NCI-H1417 (cell line): ENCODE measurements at places on chromosomes 12 and 14.

DNA sequence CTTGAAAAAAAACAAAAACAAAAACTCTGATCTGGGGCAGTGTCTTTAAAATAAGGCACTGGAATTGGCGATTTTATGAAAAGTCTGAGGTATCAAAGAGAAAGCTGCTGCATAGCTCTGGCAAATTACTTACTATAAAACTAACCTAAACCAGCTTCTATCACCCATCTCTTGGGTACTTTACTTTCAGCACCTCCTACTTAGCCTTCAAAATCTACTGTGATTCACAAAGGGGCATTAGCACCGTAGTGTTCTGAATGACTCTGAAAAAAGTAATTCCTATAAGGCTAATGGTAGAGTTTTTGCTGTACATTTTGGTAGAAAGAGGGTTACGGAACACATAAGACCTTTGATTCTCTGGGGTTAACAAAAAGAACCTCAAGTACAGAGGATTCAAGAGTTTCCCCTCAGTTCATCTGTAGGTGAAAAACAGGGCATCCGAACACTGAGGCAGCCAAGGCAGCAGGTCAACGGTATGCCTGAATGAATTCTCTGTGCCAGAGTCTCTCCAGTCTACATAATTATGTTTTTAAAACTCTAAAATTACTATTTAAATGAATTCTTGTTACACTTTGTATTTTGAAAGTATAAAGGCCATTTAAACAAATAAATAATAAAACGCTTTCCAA lies 101.5 kb downstream of the ELK3 start:
- no peak for DNase-seq

GRCh38 chr12:71233083-71233482 lies 75.3 kb upstream of the TSPAN8 start:
- no peak for DNase-seq

- DNase-seq, result no peak
Measured at GRCh38 chr12:50914872-50915484, 37.4 kb upstream of the HIGD1C start.

DNA sequence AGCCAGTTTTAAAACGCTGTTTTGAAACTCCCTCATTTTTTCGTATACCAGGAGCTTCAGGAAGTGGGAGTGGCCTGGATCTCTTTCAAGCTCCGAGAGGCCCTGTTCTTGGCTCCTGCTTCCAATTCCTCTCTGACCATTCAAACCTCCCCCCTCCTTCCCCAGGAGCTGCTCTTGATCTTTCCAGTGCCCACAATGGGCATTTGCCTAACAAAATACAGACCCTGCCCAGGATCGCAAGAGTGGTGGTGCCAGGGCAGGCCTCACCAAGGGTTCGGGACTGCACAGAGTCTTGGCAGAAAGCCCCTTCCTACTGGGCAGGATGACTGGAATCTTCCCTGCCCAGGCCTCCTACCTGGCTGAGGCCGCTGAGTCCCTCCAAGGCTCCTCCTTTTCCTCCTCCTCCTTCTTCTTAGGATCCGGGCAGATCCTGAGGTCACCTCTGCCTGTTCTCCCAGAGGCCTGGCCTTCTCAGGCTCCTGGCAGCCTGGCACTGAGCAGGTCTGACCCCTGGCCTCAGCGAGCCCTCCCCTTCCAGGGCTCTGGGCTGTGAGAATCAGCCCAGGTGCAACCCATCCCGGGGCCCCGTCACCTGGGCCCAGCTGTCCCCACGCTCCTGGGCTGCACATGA lies 46.9 kb upstream of the NOS1 start:
- DNase-seq, result peak; percentile 12

GRCh38 chr14:57652769-57653168 lies 159.1 kb upstream of the CCDC198 start:
- no peak for DNase-seq

GRCh38 chr12:92827836-92828431 lies 101.2 kb downstream of the EEA1 start:
- DNase-seq, result peak; percentile 52

DNA sequence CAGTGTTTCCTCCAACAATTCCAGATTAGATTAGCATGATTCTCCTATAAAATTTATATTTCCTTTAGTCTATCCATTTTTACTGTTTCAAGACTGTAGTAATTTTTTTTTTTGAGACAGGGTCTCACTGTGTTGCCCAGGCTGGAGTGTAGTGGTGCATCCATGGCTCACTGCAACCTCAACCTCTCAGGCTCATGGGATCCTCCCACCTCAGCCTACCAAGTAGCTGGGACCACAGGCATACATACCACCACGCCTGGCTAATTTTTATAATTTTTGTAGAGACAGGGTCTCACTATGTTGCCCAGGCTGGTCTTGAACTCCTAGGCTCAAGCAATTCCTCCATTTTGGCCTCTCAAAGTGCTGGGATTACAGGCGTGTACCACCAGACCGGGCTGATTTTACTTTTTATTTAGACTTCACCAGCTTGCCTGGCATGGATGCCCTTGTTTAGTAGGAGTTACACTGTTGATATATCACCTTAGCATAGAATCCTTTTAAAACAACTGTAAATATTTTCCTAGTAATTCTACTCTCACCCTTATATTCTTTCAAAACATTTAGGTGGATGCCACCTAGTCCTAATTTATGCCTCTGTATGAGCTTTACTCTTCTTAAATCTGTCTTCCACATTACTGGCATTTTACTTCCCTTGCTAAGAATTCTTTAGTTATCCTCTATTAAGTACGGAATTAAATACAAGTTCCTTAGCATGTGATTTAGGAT lies 55.8 kb upstream of the LIMA1 start:
- no peak for DNase-seq

DNA sequence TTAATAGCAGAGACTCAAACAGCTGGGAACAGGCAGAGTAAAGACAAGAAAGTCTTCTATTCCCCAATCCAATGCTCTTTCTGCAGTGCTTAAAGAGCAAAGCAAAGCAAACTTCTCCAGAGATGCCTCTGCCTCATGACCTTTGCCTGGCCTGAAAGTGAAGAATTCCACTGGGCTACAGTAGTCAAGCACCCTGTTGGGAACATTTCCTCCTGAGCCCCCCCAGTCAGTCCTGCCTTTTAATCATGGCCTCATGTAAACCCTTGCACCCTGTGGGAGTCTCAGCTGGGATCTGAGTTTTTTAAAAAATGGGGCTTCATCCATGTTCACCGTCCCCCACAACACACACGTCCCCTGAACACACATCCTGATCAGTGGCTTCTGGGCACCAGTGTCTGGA lies 62.7 kb upstream of the TSPAN11 start:
- no peak for DNase-seq

DNA sequence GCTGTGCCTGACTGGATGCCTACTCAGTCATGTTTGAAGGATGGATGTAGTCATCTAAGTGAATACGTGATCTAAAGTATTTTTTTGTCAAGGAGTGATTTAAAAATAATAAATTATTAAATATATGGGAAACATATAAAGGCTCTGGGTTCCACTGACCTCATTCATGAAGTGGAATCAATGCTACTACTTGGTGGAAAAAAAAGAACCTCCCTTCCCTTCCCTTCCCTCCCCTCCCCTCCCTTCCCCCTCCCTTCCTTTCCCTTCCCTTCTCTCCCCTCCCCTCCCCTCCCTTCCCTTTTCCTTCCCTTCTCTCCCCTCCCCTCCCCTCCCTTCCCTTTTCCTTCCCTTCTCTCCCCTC lies 162.7 kb downstream of the ESRRB start:
- DNase-seq, result no peak

- DNase-seq, result no peak
Measured at GRCh38 chr14:30907659-30908057, 33.3 kb downstream of the COCH start.

DNA sequence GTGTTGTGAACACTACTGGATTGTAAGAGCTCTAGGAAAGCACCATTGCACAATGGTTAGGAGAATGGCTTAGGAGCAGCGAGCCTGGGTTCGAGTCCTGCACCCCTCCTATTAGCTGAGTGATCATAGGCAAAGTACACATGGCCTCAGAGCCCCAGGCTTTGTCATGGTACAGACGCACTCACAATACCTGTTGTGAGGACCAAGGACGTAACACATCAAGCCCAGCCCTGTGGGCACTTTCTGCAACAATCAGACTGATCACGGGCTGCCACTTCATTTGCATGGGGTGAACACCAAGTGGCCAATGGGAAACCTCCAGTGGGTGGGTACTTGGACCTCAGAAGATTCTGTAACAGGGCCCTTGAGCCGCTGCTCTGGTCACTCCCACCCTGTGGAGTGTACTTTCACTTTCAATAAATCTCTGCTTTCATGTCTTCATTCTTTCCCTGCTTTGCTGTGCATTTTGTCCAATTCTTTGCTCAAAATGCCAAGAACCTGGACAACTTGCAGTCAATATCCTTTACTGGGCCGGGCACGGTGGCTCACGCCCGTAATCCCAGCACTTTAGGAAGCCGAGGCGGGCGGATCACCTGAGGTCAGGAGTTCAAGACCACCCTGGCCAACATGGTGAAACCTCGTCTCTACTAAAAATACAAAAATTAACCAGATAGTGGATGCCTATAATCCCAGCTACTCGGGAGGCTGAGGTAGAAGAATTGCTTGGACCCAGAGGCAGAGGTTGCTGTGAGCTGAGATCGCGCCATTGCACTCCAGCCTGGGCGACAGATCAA lies 28.2 kb downstream of the GLRX5 start:
- DNase-seq, result peak; percentile 17

DNA sequence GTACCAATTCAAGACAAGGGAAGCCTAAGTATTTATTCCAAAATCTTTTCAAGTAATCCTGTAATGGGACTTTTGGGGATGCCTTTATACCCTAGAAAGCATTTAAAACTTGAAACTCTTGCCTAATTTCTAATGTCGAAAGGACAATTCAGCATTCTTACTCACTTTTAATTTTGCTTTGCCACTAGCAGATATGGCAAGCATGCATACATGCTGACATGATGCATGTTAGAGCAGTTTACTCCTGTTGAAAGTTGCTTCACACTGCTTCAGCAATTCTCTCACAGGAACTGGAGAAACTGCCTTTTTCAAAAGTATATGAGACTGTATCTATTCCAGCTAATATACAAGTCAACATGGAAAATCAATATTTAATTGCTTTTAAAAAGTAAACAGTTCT lies 79.9 kb downstream of the TAOK3 start:
- no peak for DNase-seq

- no peak for DNase-seq
Measured at GRCh38 chr12:74732826-74733225, 195.2 kb downstream of the ATXN7L3B start.
